Hair follicle dermal papilla cell (primary cell): ENCODE measurements at places on chromosomes 12 and 14. TPM values are rescaled to one million over a fixed set of nuclear protein-coding genes. Genes with fewer than 3 reads are reported as not detected.

Gene SPRYD4
- total RNA-seq, result 2.8 and 2.9 TPM in 2 replicates

Gene TSPAN11
- total RNA-seq, result 0.36 and 1.3 TPM in 2 replicates

Gene CPNE8
- 13.1 and 15.1 TPM in 2 replicates for total RNA-seq

Gene NANOG
- total RNA-seq, result not detected in 2 replicates

Gene CLEC12A
- 0.65 TPM in 1 of 2 replicates, not detected in the other for total RNA-seq

Gene C12orf43
- 12.6 and 13.8 TPM in 2 replicates for total RNA-seq

Gene NDUFA12
- 47.5 and 53.2 TPM in 2 replicates for total RNA-seq

Gene NOS1
- total RNA-seq, result 0.12 TPM in 1 of 2 replicates, not detected in the other

Gene FERMT2
- 178 and 206 TPM in 2 replicates for total RNA-seq

Gene LRP1-AS
- total RNA-seq, result not detected in 2 replicates

Gene ACVRL1
- 77.2 and 78.0 TPM in 2 replicates for total RNA-seq

Gene FAM90A1
- total RNA-seq, result 0.12 and 0.16 TPM in 2 replicates

Gene PIK3C2G
- not detected in 2 replicates for total RNA-seq

Gene FOXN4
- not detected in 2 replicates for total RNA-seq

Gene NKX2-1
- total RNA-seq, result not detected in 2 replicates

Gene LRRC10
- not detected in 2 replicates for total RNA-seq

Gene MRPS35
- 31.5 and 33.3 TPM in 2 replicates for total RNA-seq

Gene ART4
- not detected in 2 replicates for total RNA-seq

Gene MYBPC1
- total RNA-seq, result not detected in 2 replicates

Gene SLCO1B3
- not detected in 2 replicates for total RNA-seq

Gene DBX2
- total RNA-seq, result 0.12 TPM in 1 of 2 replicates, not detected in the other

Gene C1S
- 222 and 306 TPM in 2 replicates for total RNA-seq

Gene NID2
- total RNA-seq, result 214 and 291 TPM in 2 replicates

Gene DPF3
- total RNA-seq, result 12.5 and 17.2 TPM in 2 replicates

Gene SCN8A
- 37.4 and 50.6 TPM in 2 replicates for total RNA-seq

Gene ADSS1
- total RNA-seq, result 6.8 and 7.3 TPM in 2 replicates

Gene IKZF4
- 2.4 and 2.8 TPM in 2 replicates for total RNA-seq

Gene OASL
- 0.12 and 0.49 TPM in 2 replicates for total RNA-seq

Gene RHOJ
- 0.32 and 1.8 TPM in 2 replicates for total RNA-seq

Gene C3AR1
- total RNA-seq, result 0.16 TPM in 1 of 2 replicates, not detected in the other

Gene OTOGL
- total RNA-seq, result 0.16 and 0.36 TPM in 2 replicates

Gene RHEBL1
- 0.36 TPM in 1 of 2 replicates, not detected in the other for total RNA-seq

Gene FOXA1
- under 0.01 and 0.24 TPM in 2 replicates for total RNA-seq

Gene INHBE
- total RNA-seq, result 0.85 and 1.8 TPM in 2 replicates

Gene SLC39A2
- total RNA-seq, result 0.12 and 0.16 TPM in 2 replicates

Gene RASSF9
- 2.3 and 3.2 TPM in 2 replicates for total RNA-seq

Gene SLC25A47
- 0.16 TPM in 1 of 2 replicates, not detected in the other for total RNA-seq

Gene LALBA
- 0.24 TPM in 1 of 2 replicates, not detected in the other for total RNA-seq

Gene EMC9
- 5.8 and 8.3 TPM in 2 replicates for total RNA-seq

Gene ARPC3
- total RNA-seq, result 134 and 170 TPM in 2 replicates

Gene LPAR5
- 0.12 TPM in 1 of 2 replicates, not detected in the other for total RNA-seq

Gene CACNA1C
- 58.8 and 70.7 TPM in 2 replicates for total RNA-seq

Gene SLC7A7
- total RNA-seq, result 6.7 and 10.2 TPM in 2 replicates

Gene STXBP6
- 3.1 and 4.0 TPM in 2 replicates for total RNA-seq

Gene MNAT1
- total RNA-seq, result 29.9 and 50.0 TPM in 2 replicates

Gene UTP20
- 16.9 and 25.2 TPM in 2 replicates for total RNA-seq

Gene RNASE13
- not detected in 2 replicates for total RNA-seq

Gene ARHGEF40
- total RNA-seq, result 72.0 and 87.1 TPM in 2 replicates

Gene FGF6
- not detected in 2 replicates for total RNA-seq

Gene BATF
- total RNA-seq, result not detected in 2 replicates

Gene A2M
- 4.6 and 10.2 TPM in 2 replicates for total RNA-seq

Gene USP30
- total RNA-seq, result 17.4 and 20.9 TPM in 2 replicates

Gene LTBR
- total RNA-seq, result 117 and 121 TPM in 2 replicates

Gene GLT8D2
- total RNA-seq, result 91.8 and 99.1 TPM in 2 replicates

Gene GPRC5A
- total RNA-seq, result 0.32 and 1.2 TPM in 2 replicates
